ENCODE measurements at places on chromosomes 7 and 10.
A peak's percentile ranks its signal among the peaks of the same experiment; 100 is the strongest.

DNA sequence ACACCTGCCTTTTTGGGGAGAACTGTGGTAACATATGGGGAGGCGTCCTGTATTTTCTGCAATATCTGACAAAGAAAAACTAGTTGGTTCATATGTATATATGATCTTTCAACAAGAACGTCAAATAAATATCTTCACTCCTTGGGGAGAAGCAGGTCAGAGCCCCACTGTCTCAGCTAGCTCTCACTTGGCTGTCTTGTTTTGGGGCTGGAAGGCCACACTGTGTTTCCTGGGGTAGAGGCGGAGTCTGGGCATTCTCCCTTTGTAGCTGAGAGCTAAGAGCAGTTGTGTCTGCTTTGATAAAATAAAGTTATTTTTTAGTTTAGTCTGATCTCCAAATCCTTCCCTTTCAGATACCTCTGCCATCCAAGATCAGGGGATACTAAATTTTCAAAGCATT is 83.9 kb upstream of the IGFBP3 start:
- DNase-seq: no peak

DNA sequence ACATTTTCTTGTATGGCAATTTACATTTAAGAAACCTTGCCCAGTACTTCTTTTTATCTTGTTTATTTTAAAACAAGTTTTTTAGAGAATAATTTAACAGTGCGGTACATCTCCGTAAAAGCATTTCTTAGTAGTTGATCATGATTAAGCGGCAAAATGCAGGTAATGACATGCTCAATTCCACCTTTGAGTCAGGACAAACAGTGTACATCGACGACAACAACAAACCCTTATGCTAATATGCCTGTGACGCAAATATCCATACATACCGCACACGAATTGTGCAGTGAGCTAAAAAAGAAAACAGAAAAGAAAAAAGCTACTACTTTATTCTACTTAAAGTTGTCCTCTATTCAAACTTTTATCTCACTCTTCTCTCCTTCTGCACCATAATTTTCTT is 1.9 kb downstream of the MAGI2 start:
- DNase-seq: no peak

- peak; percentile 94 for DNase-seq
These were observed 69.7 kb upstream of the TNS3 start for GRCh38 chr7:47651355-47652317.

- DNase-seq: no peak
These were observed 1.6 kb downstream of the TAC1 start for GRCh38 chr7:97733276-97734161.

GRCh38 chr10:114821915-114822443 is 399 bp downstream of the FHIP2A start:
- DNase-seq: no peak

Measured in HFFc6 (cell line).